ENCODE measurements at places on chromosomes 13 and 19. TPM values are rescaled to one million over a fixed set of nuclear protein-coding genes. Genes with fewer than 3 reads are reported as not detected.

CPB2 gene
- total RNA-seq, result not detected

CEACAM21 gene
- 1.6 TPM for total RNA-seq

ANGPTL8 gene
- total RNA-seq, result 0.47 TPM

GRCh38 chr13:42392180-42392579, 120.2 kb downstream of the AKAP11 start:
- DNase-seq, result no peak

SELENOW gene
- total RNA-seq, result 1,074 TPM

KCNRG gene
- 0.36 TPM for total RNA-seq

SMAD9 gene
- total RNA-seq, result 14.1 TPM

GRCh38 chr13:95642028-95642621, 2.4 kb downstream of the DZIP1 start:
- peak; percentile 34 for DNase-seq

DNA sequence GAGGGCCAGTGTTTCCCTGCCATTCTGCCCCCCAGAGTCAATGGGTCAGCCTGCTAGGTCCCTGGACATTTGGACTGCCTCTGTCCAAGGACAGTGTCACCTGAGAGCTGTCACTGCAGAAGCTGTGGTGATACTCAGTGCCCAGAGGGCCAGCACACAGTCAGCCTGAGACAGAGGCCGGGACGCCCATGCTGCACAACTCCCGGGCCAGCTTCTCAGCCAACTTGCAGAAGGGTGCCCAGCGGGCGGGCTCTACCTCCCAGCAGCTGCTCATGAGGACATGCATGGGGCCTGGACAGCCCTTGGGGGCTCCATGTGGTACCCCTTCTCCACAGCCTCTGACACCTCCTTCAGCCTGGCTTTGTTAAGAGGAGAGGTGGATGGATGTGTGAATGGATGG, 3.8 kb upstream of the RAX2 start:
- DNase-seq, result peak; percentile 16

MAP3K10 gene
- total RNA-seq, result 16.9 TPM

- no peak for DNase-seq
Measured at GRCh38 chr13:23268441-23268840, 87.7 kb downstream of the SGCG start.

- no peak for DNase-seq
Measured at GRCh38 chr13:113500530-113501265, 10.2 kb upstream of the DCUN1D2 start.

DNA sequence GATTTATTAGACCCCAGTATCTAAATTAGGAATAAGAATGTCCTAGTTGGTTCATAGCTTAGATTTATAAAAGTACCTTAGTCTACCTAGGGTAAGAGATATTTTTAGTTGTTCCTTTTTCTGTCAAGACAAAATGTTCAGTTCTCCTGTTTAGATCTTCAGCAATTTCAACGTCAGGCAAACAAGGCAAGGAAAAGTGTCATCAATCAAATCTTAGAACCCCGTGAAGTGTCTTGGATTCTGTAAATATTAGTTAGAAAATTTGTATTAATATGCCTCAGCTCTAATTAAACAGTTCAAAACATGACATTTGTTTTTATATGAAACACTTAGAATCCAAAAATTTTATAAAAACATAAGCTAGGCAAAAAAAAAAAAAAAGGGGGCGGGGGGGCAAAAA, 296.6 kb downstream of the PCDH9 start:
- DNase-seq, result no peak

ZNF180 gene
- total RNA-seq, result 6.2 TPM

DNA sequence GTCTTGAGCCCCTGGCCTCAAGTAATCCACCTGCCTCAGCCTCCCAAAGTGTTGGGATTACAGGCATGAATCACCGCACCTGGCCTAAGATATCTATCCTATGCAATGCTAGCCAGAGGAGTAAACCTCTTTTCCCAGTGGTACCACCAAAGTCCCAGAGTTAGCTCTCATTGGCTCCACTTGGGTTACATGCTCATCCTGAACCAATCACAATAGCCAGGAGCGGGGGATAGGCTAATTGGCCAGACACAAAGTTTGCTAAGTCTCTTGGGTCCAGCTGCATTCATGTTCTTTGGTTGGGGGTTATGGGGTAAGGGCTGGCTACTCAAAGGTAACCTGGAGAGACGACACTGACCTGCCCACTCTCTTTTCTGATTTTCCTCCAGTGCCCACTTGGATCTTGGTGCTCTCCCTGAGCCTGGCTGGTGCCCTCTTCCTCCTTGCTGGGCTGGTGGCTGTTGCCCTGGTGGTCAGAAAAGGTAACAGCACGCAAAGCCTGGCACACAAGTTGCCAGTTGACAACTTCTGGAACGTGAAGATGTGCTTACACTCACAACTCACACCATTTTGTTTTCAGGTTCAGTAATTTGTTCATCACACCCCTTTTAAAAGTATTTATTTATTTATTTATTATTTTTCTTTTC, 7.8 kb downstream of the C19orf38 start:
- DNase-seq, result no peak

GSK3A gene
- 32.0 TPM for total RNA-seq

DNA sequence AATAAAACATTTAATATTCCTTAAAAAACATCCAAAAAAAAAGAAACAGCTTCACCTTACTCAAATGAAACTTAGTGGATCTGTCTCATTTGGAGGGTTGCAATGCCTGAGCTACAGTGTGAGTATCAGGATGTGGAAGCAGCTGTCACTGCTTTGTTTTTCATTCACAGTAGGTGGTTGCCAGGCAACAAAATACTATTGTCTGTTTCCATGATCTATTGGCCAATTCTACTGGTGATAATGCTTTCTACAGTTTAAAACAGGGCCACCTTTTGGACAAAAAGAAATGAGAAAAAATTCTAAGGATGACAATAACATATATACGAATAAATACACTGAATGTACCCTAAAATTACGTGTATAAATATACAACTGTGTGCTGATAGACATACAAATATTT, 3.0 kb downstream of the ENOX1 start:
- no peak for DNase-seq

CAMSAP3 gene
- total RNA-seq, result 0.54 TPM

GRCh38 chr19:13840305-13841085, 36.4 kb upstream of the NANOS3 start:
- peak; percentile 84 for DNase-seq

DNA sequence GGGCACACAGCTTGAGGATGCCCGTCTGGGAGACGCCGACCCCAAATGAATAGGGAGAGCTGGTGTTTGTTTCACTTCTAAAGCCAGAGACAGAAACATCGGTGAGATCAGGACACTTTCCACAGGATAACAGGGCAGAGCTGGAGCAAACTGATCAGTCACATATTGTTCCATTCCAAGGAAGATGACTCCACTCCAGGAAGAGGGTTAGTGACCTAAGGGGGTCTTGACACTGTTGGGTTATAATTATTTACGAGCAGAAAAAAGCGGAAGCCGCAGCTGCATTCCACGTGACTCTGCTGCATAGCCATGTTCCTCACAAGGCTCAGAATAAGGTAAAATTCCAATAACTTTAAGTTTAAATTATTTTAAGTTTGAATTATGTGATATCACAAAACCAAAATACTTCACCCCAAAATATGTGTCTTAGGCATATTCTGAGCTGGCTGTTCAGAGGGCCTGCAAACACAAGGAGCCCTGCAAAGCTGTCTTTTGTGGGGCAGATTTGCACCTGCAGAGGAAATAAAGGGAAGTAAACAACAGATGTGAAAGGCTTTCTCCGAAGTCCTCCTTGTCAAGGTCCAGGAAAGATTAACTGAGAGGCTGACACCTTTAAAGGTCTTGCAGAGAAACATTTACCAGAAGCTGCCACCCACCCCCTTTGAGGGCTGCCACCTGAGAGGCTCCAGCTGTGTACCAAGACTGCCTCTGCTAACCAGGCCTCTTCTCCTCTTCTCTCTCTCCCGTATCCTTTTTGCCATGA, 819.2 kb downstream of the UQCRFS1 start:
- DNase-seq, result no peak

GRCh38 chr19:35455616-35456201, 7.7 kb downstream of the FFAR2 start:
- no peak for DNase-seq

GRCh38 chr19:58305932-58306323, 751 bp downstream of the ERVK3-1 start:
- DNase-seq, result no peak

DNA sequence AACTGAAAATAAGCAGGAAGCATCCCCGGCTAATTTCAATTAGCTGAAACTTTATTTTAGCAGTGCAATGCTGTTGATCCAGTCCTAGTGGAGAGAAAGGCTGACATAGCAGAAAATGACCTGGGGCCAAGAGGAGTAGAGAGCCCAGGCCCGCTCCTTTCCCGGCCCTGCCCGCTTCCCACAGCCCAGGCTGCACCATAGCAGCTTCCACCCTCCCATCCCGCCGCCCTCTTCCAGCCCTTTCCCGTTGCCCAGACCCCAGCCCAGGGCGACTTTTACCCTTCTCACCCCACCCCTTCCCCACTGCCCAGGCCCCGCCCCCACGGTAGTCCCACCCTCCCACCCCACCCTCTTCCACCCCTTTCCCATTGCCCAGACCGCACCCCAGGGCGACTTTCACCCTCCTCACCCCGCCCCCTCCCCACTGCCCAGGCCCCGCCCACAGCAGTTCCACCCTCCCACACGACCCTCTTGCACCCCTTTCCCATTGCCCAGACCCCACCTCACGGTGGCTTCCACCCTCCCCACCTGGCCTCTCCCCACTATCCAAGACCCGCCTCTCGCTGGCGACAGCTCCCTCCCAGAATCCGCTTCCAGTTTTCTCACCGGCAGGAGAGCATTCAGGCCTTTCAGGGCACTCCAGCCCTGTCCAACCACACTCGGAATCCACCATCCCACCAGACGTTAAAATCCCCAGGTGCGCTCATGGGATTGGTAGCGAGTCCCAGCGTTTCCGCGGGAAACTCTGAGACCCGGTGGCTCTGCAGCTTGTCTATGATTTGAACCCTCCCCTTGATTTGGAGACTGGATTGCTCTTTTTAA, 8.3 kb downstream of the ZNF160 start:
- DNase-seq, result no peak

CCDC122 gene
- 15.6 TPM for total RNA-seq

GRCh38 chr19:2982983-2983350, 5.6 kb downstream of the TLE6 start:
- peak; percentile 96 for DNase-seq

SPRYD7 gene
- total RNA-seq, result 9.8 TPM

IL12RB1 gene
- total RNA-seq, result 0.79 TPM

DNA sequence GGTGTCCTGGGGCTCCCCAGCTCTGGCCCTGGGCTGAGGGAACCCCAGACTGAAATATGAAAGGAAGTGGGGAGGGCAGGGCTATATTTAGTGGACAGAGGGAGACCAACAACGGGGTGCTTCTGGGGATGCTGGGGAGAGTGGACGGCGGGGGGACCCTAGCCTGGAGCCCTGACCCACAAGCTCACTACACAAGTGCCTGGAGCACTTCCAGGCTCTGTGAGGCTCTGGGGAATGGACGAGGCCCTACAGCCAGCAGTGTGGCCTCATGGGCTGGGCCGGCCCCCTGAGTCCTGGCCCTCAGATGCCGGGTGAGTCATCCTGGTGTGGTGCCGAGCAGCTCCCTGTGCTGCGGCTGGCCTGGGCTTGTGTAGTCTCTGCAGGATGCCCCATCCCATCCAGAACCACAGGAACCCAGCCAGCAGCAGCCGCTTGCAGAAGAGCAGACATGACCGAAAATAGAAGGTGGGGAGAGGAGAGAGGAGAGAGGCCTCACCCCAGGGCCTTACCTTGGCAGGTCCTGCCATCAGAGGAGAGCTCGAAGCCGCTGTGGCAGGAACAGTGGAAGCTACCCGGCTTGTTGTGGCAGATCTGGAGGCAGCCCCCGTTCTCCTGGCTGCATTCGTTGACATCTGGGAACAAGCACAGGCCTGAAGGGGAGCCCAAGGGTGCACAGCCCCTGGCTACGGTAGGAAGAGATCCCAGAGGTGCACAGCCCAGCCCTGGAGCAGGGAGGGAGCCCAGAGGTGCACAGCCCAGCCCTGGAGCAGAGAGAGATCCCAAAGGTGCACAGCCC, 26.1 kb downstream of the GAS6 start:
- peak; percentile 96 for DNase-seq

TPTE2 gene
- total RNA-seq, result not detected

- no peak for DNase-seq
Measured at GRCh38 chr13:95948656-95949055, 104.5 kb downstream of the UGGT2 start.

DNA sequence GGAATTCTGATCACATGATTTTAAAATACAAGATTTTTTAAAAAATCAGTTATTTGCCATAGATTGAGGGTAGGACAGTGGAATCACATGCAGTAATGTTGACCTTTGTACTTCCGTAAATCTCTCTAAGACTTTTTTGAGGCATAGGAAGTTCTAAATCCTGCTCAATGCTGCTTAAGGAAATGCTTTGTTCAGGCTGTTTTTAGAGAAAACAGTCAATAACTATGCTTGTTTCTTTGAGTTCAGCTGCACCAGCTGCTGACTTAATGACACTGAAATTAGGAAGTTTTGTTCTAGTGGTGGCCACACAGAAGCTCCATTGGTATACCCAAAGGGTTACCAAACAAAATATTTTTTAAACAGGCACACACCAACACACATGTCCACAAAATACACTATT, 60.9 kb downstream of the KLF12 start:
- no peak for DNase-seq

DNA sequence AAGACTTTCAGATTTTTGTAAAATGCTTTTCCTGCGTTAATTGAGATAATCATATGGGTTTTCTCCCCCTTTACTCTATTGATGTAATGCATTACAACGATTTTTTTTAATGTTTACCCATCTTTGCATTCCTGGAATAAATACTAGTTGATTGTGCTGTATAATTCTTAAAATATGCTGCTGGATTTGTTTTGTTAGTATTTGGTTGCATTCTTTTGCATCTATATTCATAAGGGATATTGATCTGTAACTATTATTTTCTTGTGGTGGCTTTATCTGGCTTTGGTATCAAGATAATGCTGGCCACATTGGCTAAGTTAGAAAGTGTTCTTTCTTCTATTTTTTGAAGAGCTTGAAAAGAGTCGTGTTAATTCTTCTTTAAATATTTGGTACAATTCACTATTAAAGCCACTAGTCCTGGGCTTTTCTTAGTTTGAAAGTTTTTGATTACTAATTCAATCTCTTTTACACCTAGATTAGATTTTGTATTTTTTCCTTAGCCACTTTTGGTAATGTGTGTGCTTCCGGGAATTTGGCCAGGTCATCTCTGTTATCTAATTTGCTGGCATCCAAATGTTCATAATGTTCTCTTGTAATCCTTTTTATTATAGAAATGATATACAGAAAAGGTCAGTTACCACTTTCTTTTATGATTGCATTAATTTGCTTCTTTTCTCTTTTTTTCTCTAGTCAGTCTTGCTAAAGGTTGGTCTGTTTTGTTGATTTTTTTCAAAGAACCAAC, 29.8 kb downstream of the KL start:
- DNase-seq, result no peak

ZNF382 gene
- total RNA-seq, result 16.0 TPM

- DNase-seq, result no peak
Measured at GRCh38 chr19:31283701-31284100, 65.5 kb downstream of the TSHZ3 start.

DNA sequence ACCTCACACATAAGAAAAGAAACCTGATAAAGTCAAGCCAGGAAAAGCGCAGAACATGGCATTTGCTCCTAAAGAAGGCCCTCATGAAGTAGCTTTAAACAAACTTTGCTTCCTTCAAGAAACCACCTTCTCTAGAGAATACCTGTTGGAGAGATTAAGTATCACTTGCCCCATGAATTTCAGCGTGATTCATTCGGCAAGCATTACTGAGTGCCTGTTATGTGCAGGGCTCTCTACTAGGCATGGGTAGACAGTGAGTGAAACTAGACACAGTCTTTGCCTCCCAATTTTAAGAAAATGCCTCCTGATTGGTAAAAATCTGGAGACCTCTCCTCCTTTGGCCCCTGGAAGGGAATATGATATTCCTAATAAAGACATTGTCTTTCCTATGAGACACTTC, 475.8 kb upstream of the NBEA start:
- DNase-seq, result no peak
